Posterior cingulate gyrus (tissue), 11 donors: ENCODE measurements at places on chromosomes 1 and 21.
A peak's percentile ranks its signal among the peaks of the same experiment; 100 is the strongest.

- no peak for DNase-seq
These were observed 14.3 kb downstream of the EDEM3 start for GRCh38 chr1:184740344-184740743.

GRCh38 chr1:158155673-158156072 is 25.0 kb upstream of the CD1D start:
- no peak for DNase-seq

- no peak for DNase-seq
These were observed 45.3 kb upstream of the RGS1 start for GRCh38 chr1:192530254-192530653.

DNA sequence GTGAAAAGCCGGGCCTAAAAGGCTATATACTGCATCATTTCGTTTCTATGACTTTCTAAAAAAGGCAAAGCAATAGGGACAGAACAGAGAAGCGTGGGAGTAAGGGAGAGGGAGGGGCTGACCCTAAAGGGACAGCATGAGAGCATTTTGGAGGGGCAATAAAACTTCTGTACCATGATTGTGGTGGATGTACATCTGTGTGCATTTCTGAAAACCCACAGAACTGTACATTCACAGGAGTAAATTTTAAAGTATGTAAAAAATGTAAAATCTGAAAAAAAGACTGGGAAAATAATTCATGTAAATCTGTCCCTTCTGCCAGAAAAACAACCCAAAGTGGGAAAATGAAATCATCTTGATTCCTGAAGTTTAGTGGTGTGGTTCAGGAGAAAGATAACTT is 235.4 kb downstream of the CENPF start:
- no peak for DNase-seq

- no peak for DNase-seq
These were observed 52.2 kb upstream of the IRF2BP2 start for GRCh38 chr1:234662148-234662547.

DNA sequence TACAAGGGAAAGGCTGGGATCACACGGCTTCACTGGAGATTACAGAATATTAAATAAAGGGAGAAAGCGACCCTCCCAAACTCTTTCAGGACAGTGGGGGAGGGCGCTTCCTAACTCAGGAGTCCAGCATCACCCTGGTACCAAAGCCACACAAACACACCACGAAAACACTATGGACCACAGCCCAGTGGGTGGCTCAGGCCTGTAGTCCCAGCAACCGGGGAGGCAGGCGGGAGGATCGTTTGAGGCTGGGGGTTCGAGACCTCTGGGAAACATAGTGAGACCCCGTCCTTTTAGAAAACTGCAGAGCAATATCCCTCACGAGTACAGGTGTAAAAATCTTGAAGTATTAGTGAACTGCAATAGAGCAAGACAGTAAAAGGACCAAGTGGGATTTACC is 16.0 kb downstream of the TRIM11 start:
- DNase-seq: peak; percentile 17

DNA sequence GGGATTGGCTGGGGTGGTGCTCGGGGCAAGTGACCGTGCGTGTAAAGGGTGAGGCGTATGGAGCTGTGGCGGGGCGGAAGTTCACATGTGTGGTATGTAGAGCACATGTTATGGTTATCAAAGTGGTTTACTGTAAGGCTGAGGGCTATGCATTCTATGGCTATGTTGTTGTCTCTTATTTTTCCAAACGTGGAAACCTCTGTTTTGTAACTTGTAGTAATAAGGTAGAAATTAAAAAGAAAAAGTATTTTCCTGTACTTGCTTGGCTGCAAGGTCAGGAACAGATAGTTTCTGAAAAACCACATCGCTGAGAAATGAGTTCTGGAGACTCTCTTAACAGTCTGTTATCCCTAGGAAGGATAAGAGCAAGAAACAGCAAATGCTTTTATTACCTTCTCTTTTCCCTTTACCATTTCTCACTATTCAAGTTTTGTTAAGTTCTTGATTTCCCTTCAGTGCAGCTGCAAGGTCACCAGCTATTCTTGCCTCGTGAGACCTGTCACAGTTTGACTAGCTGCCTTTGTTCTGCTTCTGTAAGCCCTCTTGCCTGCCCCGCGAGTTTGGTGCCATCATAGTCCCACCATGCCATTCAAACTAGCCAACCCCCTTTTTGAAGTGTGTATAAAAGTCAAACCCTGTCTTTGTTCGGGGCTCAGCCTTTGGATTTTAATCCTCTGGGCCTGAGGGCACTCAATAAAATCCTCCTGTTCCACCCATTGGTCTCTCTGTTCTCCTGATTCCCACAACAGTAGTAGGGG is 9.5 kb downstream of the RNU1-2 start:
- no peak for DNase-seq

GRCh38 chr1:20029178-20029912 is 40.6 kb upstream of the PLA2G5 start:
- DNase-seq: no peak

DNA sequence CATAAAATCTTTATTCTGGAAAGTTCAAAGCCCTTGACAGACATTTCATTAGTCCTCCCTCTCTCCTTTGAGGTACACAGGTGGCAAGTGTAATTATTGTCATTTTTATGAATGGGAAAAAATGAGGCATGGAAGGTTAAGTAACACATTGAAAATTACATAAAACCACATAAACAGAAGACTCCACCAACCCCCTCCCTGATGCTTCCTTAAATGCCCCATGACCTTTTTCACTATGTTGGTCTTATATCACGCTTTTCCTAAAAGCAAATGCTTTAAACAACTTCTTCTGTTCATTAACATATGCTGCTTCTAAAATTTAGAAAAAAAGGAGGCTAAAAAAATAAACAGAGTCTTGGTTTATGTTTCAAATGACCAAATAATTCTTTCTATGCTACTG is 648.4 kb downstream of the PTPRC start:
- no peak for DNase-seq

DNA sequence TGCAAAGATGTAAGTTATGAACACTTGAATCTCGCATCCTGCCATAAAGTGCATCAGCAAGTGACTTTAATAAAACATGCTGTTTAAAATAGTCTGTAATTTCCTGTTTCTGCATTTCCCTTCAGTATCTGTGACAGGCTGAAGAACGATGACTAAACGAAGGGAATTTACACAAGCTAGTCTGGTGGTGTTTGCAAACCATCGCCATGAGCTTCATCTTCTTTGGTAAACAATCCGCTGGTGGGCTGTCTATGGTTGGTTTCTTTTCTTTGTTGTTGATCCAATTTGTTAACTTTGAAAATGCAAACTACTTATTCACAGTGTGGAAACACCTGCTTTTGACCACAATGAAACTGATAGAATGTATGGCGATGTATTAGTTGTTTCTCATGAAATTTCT is 13.9 kb downstream of the SERTAD4 start:
- DNase-seq: no peak

DNA sequence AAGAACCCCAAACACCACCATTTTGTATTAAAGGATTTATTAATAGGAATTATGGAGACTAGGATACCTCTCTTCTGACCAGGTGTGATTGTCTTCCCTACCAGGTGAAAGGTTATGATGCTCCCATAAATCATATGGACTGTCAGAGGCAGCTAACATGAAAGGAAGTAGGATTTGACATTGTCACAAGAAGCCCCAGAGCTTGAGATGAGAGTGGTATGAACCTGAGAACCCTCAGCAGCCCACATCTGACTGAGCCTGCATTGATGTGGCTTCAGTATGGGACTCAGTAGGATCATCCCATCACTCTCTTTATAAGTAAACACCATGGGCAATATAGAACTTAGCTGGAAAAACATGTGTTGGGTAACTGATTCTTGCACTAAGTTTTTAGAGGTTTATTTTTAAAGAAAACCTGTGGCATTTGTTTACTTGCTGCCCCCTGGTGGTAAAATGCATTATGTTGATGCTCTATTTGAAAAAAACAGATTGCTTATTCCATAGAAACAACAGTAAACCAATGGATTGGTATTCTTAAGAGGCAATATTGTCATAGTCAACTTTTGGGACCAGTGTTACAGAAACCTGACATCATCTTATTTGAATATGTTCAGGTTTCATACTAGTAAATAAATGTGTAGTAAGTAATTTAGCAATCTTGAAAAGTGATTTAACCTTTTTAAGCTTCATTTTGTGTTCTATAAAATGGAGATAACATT is 16.6 kb upstream of the CACYBP start:
- no peak for DNase-seq

- DNase-seq: no peak
These were observed 6.9 kb downstream of the ETV3 start for GRCh38 chr1:157131281-157131680.

GRCh38 chr1:75615613-75616435 is 4.9 kb upstream of the SLC44A5 start:
- peak; percentile 44 for DNase-seq

DNA sequence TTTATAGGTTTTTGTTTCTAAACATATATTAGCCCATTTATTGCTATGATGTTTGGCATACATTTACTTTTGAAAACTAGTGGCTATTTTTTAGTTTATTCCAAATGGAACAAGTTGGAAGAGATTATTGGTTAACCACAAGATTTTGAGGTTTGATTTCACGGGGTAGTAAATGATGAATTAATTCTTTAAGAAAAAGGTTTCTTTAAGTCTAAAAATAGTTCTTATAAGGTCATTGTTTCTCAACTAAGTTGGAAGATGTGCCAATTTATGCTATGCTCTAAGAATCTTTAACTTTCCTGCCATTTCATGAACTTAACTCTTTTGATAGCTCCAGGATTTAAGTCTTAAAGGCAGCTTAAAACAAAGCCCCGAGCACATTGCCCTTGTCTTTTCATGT is 183.8 kb downstream of the LMO4 start:
- DNase-seq: no peak

- no peak for DNase-seq
These were observed 44.9 kb downstream of the MAP3K21 start for GRCh38 chr1:233372218-233373120.

- no peak for DNase-seq
These were observed 1.4 kb upstream of the OR14A16 start for GRCh38 chr1:247825362-247825761.

- no peak for DNase-seq
These were observed 283.3 kb downstream of the CAMTA1 start for GRCh38 chr1:7068552-7068951.

DNA sequence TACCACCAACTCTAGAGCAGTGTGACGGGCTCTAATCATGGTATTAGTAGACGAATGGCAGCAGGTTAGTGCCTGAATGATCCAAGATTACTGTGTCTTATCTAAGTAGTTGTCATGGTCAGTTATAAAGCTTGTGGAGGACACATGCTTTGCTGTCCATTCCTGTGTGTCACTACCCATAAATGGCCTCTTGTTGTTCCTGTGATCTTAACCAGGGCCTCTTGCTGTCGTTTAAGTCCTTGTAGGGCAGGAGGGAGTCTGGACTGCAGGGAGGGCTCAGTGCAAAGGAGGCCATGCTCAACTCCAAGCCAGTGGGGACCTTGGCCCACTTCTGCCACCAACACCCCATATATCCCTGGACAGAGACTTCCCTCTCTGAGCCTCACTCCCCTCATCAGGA is 130.5 kb downstream of the EPHB2 start:
- no peak for DNase-seq
